HL-60 (cell line): ENCODE measurements at places on chromosomes 13 and 19.
A peak's percentile ranks its signal among the peaks of the same experiment; 100 is the strongest.

DNA sequence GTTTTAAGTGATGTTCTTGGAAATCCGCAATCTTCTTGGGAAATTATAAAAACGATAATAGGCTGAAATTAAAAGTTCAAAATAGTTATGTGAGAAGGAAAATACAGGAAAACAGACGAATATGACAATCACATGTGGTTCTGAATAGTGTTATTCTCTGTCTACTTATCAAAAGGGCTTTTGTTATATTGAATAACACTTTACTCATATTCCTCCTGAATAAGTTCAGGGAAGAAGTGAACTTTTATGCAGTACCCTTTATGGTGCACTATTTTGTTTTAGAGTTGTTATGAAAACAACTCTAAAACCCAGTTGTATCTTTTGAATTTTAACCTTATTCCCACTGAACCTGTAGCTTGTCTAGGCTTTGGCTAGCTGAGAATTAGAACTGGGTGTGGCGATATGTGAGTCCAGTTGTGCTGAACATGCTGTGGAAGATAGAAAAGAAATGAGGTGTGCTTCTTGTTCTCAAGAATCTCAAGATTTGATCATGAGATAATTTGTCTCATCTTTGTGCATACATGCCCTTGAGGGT lies 384.4 kb downstream of the LMO7 start:
- no peak for DNase-seq

- DNase-seq: no peak
Measured at GRCh38 chr19:310141-310651, 19.0 kb upstream of the PLPP2 start.

DNA sequence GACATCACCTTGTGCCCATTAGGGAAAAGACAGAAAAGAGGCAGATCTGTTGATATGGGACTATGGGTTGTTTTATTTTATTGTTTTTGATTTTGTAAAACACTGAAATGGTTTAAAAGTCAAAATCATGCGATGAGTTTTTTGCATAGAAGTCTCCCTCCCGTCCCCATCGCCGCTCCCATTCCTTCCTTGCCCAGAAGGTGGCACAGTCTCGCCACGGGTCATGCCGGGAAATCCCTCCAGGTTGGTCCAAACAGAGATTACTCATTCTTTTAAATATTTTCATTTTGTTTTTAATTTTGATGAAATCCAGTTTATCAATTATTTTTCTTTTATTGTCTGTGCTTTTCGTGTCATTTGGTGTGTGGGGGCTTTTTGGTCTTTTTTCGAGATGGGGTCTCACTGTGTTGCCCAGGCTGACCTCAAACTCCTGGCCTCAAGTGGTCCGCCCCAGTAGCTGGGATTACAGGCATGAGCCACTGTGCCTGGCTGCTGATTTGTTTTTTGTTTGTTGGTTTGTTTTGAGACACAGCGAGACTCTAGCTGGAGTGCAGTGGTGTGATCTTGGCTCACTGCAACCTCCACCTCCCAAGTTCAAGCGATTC lies 9.2 kb downstream of the PGPEP1 start:
- DNase-seq: peak; percentile 45

DNA sequence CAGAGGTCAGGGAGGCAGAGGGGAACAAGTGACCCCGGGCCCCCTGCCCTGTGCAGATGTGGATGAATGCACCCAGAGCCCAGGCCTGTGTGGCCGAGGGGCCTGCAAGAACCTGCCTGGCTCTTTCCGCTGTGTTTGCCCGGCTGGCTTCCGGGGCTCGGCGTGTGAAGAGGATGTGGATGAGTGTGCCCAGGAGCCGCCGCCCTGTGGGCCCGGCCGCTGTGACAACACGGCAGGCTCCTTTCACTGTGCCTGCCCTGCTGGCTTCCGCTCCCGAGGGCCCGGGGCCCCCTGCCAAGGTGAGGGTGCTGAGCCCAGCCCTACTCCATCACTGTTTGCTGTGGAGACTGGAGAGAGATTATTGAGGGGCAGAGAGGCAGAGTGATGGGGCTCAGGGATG lies 9.9 kb downstream of the LTBP4 start:
- DNase-seq: no peak

DNA sequence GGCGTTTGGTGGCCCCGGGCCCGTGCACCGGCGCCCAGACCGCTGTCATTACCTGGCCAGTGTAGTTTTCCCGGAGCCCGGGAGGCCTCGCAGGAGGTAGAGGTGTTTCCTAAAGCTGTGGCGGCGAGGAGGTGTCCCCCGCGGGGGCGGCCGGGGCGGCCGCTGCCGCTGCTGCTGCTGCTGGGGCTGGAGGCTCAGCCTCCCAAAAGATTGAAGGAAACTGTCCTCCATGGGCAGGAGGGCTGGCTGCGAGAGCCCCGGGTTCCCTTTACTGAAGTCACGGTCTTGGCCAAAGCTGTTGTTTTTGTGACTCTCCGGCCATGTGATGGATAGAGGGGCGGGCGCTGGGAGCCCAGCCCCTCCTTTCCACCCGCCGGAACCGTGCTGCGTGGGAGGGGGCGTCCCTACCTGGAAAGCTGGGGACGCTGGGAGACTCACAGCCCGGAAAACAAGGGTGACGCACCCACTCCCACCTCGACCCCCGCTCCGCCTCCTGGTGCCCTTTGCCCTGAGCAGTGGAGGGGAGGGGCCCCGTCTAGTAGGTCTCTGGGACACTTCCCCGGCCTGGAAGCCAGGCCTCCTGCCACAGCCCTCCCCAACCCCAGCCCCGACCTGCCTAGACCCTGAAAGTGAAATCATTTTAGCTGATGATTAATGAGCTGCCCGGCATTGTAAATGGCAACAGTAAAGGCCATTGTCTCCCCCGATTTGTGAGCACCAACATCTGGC lies at the start of gene N4BP2L1:
N4BP2L1 (minus strand) TSS at position 279 of the 729 bp plus-strand sequence; CDS start at position 231, 48 bp downstream.
- DNase-seq: peak; percentile 55

DNA sequence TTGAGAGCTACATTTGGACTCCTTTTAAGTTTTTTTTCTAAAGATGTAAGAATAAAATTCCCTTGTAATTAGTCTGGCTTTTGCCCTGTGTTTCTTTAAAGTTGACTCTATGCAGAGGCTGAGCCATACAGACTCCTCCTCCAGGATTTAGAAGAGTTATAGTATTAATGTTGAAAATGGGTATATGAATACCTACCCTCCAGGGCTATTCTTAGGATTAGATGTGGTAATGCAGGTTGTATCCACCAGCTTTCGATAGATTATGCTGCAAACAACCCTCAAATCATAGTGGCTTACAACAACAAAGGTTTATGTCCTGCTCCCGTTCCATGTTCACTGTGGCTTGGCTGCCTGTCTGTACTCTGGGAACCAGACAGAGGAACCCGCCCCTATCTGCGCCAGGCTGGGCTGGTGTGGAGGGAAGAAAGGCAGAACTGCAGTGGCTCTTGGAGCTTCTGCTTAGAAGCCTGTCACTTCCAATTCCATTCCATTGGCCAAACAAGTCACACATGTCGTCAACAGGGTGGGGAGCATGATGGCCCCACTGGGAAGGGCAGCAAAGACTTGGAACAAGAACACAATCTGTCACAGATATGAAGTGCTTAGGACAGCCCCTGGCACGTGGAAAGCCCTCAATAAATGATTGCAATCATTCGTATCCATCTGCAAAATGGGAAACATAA lies 290.8 kb downstream of the FOXO1 start:
- no peak for DNase-seq

- no peak for DNase-seq
Measured at GRCh38 chr19:17210296-17210695, 4.9 kb upstream of the USE1 start.

DNA sequence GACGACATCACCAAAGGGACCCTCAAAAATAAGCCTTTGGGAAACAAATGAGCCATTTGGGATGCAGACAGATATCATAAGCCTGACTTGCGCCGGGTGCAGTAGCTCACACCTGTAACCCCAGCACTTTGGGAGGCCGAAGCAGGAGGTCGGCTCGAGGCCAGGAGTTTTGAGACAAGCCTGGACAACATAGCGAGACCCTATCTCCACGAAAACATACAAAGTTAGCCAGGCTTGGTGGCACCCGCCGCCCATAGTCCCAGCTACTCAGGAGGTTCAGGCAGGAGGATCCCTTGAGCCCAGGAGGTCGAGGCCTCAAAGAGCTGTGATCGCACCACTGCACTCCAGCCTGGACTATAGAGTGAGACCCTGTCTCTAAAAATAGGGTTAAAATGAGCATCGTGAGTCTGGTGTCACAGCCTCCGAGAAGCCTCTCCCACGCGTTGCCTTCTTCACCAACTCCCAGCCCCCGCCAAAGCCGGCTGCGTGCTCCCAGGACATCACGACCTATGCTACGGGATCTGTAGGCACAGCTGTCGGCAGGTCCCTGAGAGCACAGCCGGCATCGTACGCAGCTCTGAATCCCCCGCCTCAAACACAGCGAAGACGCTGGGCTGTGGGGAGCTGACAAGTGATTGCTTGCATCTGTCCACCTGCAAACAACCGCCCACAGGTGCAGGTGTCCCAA lies 1.6 kb downstream of the REXO1 start:
- DNase-seq: no peak

- no peak for DNase-seq
Measured at GRCh38 chr19:46606019-46606418, 4.9 kb downstream of the CALM3 start.

DNA sequence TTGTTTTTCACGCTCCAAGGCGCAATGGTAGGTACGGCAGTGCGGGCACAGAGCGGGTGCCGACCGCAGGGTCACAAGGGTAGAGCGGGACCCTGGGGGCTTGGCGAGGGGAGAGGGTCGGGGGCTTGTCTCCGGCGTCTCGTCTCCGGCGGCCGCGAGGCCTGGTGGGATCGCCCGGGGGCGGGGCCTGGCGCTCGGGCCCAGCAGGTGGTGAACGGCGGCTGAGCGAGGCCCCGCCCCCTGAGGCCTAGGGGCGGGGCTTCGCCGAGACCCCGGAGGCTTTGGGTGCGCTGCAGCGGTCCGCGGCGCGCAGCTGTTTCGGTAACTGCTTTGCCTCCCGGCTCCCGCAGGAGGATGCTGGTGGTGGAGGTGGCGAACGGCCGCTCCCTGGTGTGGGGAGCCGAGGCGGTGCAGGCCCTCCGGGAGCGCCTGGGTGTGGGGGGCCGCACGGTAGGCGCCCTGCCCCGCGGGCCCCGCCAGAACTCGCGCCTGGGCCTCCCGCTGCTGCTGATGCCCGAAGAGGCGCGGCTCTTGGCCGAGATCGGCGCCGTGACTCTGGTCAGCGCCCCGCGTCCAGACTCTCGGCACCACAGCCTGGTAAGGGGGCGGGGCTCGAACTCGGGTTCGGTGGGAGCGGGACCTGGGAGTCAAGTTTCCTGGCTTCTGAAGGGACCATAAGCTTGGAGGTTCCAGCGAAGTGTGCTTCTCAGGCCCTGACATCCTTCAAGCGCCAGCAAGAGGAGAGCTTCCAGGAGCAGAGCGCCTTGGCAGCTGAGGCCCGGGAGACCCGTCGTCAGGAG lies at the start of gene TSEN34:
TSEN34 (plus strand) TSS at position 298 of the 800 bp plus-strand sequence; CDS start at position 355, 57 bp downstream.
- DNase-seq: peak; percentile 22

DNA sequence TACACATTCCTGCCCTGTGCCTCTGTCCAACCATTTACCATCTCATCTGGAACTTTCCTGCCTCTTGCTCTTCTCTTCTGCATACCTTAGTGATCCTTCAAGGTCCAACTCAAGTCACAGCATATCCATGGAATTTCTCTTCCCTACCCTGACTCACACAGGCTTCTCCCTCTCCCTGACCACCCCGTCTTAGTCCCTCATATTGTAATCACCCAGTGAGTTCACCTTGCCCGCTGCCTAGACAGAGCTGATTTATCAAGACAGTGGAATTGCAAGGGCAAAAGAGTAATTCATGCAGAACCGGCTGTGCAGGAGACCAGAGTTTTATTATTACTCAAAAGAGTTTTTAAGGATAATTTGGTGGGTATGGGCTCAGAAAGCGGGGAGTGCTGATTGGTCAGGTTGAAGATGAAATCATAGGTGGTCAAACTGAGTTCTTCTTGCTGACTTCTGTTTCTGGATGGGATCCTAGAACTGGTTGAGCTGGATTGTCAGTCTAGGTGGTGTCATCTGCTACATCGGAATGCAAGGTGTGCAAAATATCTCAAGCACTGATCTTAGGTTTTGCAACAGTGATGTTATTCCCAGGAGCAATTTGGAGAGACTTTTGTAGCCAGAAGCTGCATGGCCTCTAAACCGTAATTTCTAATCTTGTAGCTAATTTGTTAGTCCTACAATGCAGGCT lies 67.2 kb downstream of the HSPH1 start:
- DNase-seq: no peak

DNA sequence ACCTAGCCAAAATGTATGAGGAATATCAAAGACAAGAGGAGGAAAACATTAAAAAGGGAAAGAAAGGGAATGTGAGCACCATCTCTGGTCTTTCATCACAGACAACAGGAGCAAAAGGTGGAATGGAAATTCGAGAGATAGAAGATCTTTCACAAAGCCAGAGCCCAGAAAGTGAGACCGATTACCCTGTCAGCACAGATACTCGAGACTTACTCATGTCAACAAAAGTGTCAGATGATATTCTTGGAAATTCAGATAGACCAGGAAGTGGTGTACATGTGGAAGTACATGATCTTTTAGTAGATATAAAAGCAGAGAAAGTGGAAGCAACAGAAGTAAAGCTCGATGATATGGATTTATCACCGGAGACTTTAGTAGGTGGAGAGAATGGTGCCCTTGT lies 217.0 kb downstream of the NBEA start:
- no peak for DNase-seq

GRCh38 chr13:21069561-21070004 lies 8.2 kb upstream of the LATS2 start:
- DNase-seq: peak; percentile 29

GRCh38 chr13:67520886-67521285 lies 290.8 kb upstream of the PCDH9 start:
- DNase-seq: peak; percentile 84

DNA sequence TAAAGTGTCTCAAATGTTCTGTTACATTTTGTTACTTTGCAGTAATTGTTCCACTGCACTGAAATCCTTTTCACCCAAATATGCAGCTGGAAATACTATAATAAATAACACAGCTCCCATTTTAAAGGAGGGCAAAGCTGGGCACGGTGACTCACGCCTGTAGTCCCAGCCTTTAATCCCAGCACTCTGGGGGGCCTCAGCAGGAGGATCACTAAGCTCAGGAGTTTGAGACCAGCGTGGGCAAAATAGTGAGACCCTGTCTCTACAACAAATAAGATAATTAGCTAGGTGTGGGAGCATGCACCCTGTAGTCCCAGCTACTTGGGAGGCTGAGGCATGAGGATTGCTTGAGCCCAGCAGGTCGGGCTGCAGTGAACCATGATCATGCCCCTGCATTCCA lies 7.5 kb upstream of the UBAC2 start:
- no peak for DNase-seq

DNA sequence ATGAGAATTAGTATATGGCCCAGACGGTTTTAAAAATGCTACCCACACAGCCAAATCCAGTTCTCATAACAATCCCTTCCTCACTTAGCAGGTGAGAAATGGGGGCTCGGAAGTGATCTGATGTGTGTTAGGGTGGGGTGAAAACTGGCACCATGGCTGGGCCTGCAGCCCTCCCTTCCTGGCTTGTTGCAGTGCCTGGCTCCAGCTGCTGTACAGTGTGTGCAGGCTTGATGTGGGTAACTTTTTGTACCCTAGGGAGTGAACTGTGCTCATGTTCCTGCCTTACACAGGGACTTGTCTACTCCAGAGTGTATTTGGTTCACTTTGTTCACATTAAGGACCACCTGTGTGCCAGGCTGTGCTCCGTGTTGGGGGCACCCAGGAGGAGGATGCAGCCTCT lies 177.2 kb downstream of the LMO7 start:
- DNase-seq: no peak
